Activated CD8-positive, alpha-beta memory T cell treated with anti-CD3 and anti-CD28 coated beads for 48 hours (primary cell): ENCODE measurements at places on chromosomes 11 and 22.

DNA sequence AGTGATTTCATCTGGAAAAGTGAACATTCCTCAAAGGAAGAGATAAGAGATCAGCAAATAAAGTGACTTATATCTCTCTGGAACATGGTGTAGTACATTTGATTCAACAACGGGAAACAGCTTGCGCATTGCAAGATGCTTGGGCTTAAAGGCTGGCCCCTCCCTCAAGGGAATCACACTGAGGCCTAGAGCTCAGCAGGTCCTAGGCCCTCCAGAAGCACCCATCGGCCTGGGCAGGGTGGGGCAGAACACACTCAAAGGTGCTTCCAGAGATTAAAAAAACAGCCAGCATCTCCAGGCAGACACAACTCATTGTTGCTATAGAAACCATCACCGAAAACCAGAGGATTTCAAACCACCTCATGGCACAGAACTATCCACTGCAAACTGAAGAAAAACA, 69.0 kb upstream of the ARFGAP3 start:
- no peak for DNase-seq

DNA sequence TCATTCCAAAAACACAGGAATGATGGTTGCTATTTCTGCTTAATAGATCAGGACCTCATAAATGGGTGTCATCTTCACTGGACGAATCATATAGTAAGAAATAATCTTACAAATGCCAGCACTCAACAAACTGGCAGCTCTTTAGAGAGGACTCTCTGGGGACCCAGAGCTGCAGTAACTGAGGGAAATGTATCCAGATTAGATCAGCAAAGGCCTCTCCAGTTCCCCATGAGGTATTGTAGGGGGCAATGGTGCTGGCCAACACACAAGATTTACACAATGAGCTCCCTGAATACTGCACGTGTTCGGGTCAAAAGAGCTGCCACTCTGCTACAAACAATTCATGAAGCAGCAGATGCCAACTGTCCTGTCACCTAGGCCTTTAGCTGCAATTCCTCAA, 110.2 kb downstream of the RBFOX2 start:
- DNase-seq: no peak

DNA sequence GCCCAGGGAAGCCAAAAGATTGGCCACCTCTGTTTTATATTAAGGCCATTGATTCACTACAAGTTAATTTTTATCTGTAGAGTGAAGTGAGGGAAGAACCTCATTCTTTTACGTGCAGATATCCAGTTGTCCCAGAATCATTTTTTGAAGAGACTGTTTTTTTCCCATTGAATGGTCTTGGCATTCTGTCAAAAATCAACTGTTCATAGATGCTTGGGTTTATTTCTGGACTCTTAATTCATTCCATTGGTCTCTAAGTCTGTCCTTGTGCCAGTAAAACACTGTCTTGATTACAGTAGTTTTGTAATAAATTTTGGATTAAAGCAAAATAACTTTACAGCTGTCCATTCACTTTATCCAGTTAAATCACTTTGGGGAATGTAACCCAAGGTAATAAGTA, 26.8 kb downstream of the WBP2NL start:
- no peak for DNase-seq

DNA sequence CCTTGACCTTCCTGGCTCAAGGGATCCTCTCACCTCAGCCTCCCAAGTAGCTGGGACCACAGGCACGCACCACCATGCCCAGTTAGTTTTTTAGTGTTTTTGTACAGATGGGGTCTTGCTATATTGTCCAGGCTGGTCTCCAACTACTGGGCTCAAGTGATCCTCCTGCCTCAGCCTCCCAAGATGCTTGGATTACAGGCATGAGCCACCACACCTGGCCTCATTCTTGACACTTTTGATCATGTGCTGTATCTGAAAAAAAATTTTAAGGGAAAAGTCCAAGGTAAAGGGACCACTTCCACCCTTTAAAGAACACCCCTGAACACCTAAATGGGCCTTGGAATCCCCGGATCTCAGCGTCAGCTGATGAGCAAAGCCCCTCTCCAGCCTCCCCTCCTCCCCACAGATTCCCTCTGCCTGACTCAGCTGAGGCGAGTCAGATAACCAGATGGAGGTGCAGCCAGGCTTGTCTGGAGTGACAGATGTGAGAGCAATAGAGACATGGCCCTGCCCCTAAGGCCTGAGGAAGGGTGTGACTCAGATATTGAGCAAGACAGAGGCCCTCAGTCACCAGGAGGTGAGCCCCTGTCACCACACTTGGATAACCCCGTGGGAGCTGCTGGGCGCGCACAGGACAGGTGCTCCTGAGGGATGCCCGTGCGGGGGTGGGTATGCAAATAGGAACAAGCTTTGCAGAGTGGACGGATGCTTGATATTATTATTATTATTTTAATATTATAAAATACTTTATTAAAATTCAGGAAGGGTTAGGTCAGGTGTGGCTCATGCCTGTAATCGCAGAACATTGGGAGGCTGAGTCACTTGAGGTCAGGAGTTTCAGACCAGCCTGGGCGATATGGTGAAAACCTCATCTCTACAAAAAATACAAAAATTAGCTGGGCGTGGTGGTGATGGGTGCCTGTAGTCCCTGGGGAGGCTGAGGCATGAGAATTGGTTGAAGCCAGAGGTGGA, 5.0 kb upstream of the CCDC88B start:
- peak; percentile 42 for DNase-seq

DNA sequence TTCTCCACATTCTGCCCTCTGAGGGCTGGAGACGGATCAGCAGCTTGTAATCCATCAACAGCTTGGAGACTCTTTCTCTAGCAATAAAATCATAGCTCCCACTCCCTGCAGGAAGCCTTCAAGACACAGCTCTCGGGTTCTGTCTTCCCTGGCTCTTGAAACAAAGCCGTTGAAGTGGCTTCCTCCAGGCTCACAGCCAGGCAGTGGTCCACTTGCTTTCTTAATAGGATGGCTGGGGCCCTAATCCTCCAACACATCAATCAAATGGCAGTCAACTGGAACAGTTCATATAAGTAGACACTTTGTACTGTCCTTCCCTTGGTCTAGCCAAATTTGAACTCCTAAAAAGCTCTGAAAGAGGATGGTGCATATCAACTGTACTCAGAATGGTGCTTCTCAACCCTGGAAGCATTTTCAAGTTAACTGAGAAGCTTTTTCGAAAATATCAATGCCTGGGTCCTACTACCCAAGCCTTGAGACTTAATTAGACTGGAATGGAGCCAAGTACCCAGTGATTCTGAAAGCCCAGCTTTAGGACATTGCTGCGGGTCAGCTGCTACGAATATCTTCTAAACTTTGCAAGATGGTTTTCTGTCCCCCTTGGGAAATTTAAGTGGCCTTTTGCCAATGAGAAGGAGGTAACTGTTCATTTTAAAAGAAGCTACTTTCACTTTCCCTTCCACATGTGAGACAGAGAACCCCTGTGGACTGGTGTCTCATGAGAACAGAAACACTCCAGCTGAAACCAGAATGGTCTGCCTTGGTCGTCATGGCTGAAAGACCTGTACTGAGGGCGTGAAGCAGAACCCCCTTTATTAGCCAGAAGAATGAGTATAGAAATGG, 74.7 kb downstream of the SC5D start:
- peak; percentile 4 for DNase-seq

DNA sequence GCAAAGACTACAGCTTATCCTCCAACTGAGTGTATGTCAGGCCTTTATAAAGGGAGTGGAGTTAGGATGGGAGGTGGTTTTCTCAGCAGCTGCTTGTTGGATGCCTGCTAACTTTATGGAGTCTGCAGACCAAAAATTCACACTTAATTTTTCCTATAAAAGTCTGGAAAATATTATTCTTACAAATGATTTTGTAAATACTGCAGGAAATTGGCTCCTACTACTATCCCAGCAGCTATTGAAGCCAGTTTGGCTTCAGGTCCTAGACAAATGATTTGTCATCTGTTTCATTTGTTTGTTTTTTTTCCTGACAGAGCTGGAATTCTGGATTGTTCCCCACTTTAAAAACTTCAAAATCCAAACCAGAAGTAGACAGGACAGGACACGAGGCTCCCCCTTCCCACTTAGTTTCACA, 292.5 kb downstream of the TMEM135 start:
- DNase-seq: no peak

DNA sequence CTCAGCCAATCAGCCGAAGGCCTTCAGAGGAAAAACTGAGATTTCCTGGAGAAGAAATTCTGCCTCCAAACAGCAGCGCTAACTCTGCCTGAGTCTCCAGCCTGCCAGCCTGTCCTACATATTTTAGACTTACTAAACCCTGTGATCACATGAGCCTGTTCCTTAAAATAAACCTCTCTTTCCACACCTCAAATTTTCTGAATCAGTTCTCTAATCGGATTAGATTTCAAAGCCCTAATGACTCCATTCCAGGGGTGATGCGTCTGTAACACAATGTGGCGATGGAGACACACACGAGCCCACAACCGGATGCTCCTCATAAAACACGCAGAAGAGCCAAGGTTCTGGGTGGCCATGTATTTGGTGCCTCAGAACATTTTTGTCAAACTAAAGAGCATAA, 1371.2 kb downstream of the BRD1 start:
- DNase-seq: no peak

- DNase-seq: no peak
These were observed 24.8 kb downstream of the RNF169 start for GRCh38 chr11:74773476-74773875.

- DNase-seq: no peak
These were observed at the start of gene MS4A6A for GRCh38 chr11:60182541-60183330. MS4A6A (minus strand) TSS chr11:60183083; CDS start chr11:60181727, 1,356 bp downstream.

DNA sequence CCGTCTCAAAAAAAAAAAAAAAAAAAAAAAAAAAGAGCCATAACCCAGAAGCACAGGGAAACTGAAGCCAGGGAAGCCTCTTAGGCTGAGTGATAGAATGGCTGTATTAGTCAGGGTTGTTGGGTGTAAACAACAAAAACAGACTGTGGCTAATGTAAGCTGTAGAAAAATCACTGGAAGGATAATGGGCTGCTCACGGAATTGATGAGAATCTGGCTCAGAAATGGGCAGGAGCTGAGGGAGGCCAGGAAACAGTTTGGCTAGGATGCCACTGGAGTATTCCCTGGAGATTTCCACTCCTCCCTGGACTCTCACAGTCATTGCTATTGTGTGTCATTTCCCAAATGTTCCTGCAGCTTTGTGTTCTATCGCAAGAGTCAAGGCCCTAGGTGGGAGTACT, 22.4 kb downstream of the SLC22A6 start:
- no peak for DNase-seq

GRCh38 chr11:119258180-119258579, 52.0 kb downstream of the CBL start:
- no peak for DNase-seq

DNA sequence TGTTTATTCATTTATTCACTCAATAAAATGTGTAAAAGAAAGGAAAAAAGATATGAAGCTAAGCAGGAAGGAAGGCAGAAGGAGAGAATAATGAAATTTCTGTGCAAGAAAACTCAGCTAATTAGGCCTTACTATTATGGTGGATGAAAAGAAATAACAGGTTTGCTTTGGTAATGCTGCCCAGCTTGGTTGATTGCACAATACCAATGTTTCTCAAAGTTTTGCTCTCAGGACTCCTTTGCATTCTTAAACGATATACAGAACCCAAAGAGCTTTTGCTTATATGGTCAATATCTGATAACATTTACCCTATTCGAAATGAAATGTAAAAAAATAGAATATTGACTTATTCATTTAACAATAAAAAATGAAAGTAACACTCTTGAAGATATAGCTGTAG, 7.3 kb upstream of the CTSC start:
- DNase-seq: no peak

DNA sequence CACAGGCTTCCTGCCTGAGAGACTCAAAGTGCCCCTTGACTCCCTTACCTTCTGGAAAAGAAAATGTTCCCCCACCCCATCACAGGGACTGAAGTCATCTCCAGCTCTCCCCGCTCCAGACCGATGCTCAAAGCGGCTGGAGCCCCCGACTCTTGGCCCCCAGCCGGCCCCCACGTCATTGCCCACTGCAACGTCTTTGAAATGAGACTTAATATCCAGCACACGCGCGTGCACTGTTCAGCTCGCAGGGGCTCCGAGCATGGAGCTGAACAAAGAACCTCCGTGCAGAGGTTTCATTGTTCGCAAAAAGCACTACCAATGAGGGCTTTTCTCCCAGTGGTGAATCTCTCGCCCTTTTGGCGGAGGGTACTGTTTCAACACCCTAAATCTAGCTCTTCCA, 313.4 kb upstream of the SORL1-AS1 start:
- no peak for DNase-seq

DNA sequence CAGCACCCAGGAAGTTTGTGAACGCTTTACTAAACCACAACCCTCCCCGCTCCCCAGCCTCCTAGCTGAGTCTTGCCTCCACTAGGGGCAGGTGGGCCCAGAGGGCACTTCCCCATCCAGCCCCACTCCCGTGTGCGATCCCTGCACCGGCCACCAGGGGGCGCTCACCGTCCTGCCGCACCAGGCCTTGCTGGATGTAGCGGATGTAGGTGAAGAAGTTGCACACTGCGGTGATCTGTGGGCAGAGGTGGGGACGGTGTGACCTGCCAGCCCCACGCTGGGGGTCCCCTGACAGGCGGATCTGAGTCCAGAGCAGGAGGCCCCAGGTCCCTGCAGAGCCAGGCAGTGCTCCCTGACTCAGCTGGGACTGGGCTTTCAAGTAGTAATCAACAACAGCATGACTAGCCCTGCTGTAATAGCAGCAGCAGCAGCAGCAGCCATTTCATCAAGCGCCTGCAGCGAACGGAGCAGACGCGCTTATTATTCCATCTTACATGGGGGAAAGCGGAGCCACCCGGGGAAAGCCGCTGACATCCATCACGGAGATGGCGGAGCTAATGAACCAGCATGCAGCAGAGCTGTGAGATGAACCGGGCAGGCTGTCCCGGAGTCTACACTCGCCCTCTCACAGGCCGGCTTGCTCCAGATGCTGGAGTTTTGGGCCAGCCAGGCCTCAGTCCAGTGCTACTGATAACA, 7.9 kb upstream of the FADS3 start:
- peak; percentile 96 for DNase-seq

DNA sequence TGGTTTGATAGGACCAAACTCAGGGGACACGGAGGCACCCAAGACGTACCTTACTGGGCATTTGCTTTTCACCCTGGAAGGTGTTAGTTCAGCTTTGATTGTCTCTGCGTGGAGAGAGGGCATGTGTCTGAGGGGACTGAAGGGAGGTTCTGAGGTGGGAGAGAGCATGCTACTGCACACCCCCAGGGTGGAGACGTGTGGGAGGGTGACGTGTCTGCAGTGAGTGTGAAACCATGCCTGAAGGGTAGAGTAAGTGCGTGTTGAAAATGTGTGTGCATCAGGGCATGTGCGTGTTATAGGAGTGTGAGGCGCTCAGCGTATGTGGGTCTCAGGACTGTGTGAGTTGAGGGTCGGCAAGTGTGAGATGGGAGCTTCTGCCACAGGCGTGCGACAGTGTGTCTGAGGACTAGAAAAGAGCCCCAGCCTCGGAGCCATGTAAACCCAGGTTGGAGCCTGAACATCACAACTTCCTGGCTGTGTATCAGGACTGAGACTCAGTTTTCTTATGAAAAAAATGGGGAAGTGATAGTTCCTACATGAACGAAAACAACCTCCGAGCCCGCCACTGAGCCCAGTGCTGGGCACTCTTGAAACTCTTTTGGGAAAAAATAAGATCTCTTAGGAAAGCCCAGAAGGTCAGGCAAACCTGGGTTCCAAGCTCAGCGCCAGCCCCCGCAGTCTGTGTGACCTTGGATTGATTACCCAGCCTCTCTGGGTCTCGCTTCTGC, 11.8 kb upstream of the KCNJ11 start:
- DNase-seq: no peak

- DNase-seq: no peak
These were observed 6.6 kb upstream of the RASGRP2 start for GRCh38 chr11:64750361-64751054.
